A172 (cell line): ENCODE measurements at places on chromosomes 13 and 19. TPM values are rescaled to one million over a fixed set of nuclear protein-coding genes. Genes with fewer than 3 reads are reported as not detected.

GRCh38 chr13:28161370-28161769 lies 23.0 kb downstream of the PAN3 start:
- DNase-seq, result peak; percentile 56

DNA sequence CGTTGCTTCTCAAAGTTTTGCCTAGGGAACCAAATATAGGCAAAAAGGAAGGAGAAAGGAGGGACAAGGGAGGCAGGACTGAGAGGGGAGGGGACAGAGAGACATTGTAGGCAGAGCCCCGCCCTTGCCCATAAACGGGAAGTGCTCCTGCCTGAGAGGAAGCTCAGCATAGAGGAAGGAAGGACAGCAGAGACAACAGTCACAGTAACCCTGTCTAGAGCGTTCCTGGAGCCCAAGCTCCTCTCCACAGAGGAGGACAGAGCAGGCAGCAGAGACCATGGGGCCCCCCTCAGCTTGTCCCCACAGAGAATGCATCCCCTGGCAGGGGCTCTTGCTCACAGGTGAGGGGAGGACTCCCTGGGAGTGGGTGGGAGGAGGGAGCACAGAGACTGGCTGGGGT lies at the start of gene CEACAM21:
TSS of gene CEACAM21 (plus strand) at position 169 of the 400 bp plus-strand sequence. CDS start at position 278, 109 bp downstream.
- no peak for DNase-seq

Gene C1QTNF9B
- not detected in 2 replicates for total RNA-seq

Gene HSPB6
- 0.07 and 0.72 TPM in 2 replicates for total RNA-seq

DNA sequence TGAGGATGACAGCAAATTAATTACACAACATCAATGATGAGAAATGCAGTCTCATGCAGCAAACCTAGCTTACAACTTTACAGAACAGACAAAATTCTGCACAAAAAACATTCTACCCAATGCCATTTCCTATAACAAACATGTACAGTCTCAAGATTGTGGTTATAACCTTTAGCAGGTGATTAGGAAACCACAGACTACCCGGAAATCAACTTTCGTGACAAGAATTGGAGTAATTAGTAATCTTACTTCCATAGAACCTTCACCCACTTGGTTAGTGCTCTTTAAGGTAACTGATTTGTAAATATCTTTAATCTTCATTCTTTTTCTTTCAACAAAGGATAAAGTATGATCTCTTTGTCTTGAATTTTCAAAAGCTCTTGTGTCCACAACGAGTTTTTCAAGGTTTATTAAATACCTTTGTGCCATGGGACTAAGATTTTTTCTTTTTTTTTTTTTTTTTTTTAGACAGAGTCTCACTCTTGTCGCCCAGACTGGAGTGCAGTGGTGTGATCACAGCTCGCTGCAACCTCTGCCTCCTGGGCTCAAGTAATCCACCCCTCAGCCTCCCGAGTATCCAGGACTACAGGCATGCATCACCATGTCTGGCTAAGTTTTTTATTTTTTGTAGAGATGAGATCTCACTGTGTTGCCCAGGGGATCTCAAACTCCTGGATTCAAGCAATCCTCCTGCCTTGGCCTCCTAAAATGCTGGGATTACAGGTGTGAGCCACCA lies 78.8 kb downstream of the MAP4K1 start:
- no peak for DNase-seq

DNA sequence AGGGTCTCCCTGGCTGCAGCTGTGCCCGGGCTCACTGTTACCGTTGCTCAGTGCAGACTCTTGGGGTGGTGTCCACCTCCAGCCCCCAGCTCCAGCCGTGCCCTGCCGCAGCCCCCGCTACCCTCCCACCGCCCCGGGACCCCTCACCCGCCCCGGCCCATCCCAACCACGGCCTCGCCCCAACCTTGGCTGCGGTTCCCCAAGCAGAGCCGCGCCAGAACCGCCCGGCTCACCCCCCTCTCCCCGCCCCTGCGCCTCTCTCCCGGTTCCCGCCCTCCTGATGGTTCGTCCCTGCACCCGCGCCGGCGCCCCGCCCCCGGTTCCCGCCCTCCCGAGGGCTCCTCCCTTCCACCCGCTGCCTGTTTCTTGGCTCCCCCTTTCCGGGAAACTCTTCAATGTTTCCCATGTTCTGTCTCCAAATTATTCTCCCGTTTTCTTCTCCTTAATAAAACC lies 40.3 kb downstream of the ANKRD10 start:
- peak; percentile 60 for DNase-seq

Gene SIGLEC14
- not detected in 2 replicates for total RNA-seq

- DNase-seq, result no peak
Measured at GRCh38 chr19:44572581-44572900, 40.8 kb upstream of the IGSF23 start.

GRCh38 chr13:70014337-70014736 lies 93.3 kb upstream of the ATXN8OS start:
- no peak for DNase-seq

Gene SMIM24
- total RNA-seq, result not detected in 2 replicates

Gene AMH
- total RNA-seq, result 8.5 and 10.0 TPM in 2 replicates

DNA sequence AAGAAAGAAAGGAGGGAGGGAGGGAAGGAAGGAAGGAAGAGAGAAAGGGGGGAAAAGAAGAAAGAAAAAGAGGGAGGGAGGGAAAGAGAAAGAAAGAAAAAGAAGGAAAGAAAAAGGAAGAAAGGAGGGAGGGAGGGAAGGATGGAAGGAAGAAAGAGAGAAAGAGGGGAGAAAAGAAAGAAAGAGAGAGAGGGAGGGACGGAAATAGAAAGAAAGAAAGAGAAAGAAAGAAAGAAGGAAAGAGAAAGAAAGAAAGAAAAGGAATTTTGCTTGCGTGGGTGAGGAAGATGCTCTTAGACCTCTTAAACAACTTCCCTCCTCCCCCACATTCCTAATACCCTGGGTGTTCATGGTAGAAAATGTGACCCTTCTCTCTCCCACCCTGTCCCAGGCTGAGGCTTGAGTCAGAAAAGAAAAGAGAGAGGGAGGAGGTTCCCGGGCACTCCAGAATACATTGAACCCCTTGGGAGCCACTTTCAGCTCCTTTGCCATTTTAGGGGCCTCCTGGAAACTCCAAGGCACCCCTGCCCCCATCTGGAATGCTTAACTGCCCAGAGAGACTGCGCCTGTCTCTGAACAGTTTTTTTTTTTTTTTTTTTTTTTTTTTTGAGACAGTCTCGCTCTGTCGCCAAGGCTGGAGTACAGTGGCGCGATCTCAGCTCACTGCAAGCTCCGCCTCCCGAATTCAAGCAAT lies 9.2 kb upstream of the KANK3 start:
- no peak for DNase-seq

DNA sequence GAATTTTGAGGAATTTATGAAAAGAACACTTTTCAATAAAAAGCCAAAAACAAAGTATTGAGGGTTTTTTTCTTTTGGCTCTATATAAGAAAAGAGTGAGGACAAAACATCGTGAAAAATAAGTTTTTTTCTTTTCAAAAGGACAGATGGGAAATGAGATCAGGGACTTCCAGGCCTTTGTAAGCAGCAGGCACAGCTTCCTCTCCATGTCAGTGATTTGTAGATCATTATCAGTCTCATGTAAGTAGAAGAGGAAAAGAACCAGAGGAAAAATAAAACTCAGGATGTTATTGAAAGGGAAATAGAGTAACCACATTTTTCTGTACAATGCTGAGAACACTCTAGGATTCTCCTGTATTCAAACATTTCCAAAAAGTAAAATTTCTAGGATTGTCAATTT lies 29.9 kb downstream of the DOCK9 start:
- no peak for DNase-seq

GRCh38 chr13:94328381-94329041 lies 151.0 kb downstream of the DCT start:
- no peak for DNase-seq

Gene ZNF723
- 0.19 TPM in 1 of 2 replicates, not detected in the other for total RNA-seq

DNA sequence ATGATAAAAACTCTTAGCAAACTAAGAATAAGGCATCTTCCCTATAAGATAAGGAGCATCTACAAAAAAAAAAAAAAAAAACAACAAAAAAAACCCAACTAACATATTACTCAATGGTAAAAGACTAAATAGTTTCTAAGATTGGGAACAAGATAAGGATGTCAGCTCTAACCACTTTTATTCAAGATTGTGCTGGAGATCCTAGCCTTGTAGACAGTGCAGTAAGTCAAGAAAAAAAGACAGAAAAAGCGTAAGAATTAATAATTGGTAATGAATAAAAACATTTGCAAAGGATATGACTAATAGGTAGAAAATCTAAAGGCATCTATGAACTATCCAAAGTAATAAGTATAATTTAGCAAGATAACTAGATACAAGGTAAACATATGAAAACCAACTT lies 33.0 kb downstream of the ZIC2 start:
- no peak for DNase-seq

Gene OR10H1
- total RNA-seq, result not detected in 2 replicates

- no peak for DNase-seq
Measured at GRCh38 chr19:6720369-6721137, at the start of gene C3. Gene C3, minus strand, starts transcription at chr19:6720650. Its CDS starts 61 bp downstream, at chr19:6720589.

Gene HRC
- total RNA-seq, result 0.07 TPM in 1 of 2 replicates, not detected in the other

DNA sequence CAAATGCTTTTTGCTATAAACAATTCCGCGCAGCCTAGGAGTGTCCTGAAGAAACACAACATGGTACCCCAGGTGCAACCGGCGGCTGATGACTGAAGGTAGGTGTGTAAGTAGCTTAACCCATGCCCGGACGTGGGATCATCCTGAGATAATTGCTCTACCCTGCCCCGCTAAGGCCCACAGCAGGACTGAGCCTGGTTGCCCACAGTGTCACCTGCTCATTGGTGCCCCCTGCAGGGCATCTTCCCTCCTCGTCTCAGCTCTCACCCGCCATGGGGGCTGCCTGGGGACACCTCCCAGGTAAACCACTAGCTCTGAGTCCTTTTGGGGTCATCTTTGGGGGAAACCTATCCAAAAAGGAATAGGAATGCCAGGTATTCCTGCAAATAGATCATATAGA lies 22.3 kb downstream of the TMEM161A start:
- DNase-seq, result peak; percentile 28

DNA sequence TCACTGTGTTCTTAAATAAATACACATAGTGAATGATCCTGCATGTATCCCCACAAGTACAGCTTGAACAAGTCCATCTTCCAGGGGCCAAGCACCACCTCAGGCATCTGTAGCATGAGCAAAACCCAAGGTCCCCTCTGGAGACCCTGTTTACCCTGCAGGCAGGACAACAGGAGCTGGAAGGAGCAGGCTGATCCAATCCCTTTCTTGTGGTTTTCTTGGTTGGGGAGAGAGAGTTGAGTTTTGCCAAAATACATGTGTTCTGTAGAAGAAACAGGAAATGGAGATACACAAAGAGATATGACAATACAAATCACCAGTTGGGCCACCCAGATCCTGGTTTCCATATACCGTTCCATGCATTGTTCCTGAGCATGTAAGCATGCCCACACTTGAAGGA lies 92.8 kb downstream of the SHISA2 start:
- no peak for DNase-seq

- no peak for DNase-seq
Measured at GRCh38 chr13:114106526-114106925, 25.9 kb downstream of the RASA3 start.

DNA sequence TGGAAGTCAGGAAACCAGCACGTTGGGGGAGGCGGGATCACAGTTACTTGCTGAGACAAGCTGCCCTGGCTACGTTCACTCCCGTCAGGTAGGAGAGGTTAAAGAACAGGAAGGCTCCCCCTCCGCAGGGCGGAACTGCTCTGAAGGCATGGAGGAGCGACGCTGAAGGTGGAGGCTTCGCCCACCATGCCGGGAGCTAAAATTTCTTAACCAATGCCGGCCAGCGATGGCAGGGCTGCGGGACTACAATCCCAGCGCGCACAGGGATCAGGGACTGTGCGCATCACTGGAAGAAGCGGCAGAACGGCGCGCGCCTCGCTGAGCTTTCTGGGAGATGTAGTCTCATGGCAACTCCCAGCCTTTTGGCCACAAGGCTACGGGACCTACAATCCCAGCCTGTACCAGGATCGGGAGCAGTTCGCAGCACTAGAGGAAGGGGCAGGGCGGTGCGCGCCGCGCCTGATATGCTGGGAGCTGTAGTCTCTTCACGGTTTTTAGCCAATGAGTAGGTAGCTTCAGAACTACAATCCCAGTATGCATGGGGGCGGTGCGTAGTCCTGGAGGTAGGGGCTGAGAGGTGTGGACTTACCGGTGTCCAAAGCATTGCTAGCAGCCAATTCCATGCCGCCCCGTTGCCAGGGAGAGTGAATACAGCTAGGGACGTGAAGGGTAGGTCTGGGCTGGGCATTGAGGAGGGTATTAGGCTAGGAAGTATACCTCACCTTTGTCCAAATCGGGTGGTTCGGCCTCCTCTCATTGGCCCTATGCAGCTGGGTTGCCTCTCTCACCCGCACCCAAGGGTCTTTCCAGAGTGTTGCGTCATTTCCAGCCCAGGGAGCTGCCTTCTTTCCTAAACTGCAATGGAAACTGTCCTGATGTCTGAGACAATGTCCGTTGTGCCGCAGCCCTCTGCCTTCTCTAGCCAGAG lies 12.8 kb upstream of the ZNF682 start:
- DNase-seq, result no peak

- DNase-seq, result no peak
Measured at GRCh38 chr19:5092481-5092843, 123.5 kb downstream of the KDM4B start.

Gene APC2
- 0.79 and 5.5 TPM in 2 replicates for total RNA-seq

Gene ETV2
- 0.12 and 1.4 TPM in 2 replicates for total RNA-seq

Gene GAS6
- total RNA-seq, result 30.7 and 55.3 TPM in 2 replicates

DNA sequence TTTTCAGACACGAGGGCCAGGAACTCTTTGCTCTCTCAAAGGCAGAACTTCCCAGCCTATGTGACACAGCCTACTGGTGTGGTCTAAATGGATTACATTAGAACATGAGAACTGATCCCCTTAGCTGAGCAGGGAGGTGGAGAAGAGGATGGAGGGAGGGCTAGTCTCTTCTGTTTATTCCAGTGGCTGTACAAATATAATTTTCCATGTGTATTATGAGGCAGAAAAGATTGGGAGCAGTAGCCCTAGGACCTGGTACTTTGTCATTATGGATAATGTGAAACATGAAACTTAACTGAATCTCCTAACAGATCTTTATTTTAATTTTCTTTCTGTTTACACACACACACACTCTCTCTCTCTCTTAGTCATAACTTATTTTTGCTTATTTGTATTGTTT lies 82.1 kb downstream of the WDFY2 start:
- DNase-seq, result no peak

DNA sequence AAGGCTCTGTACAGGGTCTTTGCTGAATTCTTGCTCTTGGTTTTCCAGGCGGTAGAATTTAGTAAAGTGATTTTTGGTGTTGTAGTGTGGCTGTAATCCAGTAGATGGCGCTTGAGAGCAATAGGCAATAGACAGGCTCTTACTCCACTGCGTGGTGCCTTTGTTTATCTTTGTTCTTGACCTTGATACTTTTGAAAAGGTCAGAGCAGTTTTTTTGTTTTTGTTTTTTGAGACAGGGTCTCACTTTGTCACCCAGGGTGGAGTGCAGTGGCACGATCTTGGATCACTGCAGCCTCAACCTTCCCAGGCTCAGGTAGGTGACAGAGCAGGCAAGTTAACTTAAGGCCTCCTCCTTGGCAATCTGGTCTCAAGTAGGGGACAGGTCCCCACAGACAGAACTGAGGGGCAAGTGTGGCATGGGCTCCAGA lies 12.2 kb upstream of the LILRA5 start:
- DNase-seq, result peak; percentile 39

- DNase-seq, result no peak
Measured at GRCh38 chr13:56271686-56272085, 869.0 kb upstream of the PRR20A start.

DNA sequence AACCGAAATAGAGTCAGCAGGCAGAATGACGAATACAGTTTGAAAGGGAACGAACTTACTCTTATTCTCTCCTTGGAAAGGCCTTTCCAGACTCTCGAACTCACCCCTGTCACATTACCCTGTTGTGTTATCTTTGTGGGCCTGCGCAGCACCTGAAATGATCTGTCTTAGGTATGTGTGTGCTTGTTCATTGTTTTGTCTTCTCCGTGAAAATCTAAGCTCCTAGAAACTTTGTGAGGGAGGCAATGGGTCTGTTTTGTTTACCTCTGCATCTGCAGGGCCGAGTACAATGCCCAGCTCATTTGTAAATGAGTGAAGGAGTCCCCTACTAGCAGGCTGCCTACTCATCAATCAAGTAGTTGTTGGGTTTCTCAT lies 19.6 kb downstream of the HMGB1 start:
- no peak for DNase-seq
